Foreskin keratinocyte (primary cell): ENCODE measurements at places on chromosomes 11 and 22. TPM values are rescaled to one million over a fixed set of nuclear protein-coding genes. Genes with fewer than 3 reads are reported as not detected.

The SNX32 gene
- total RNA-seq: 0.07 and 0.11 TPM in 2 replicates

DNA sequence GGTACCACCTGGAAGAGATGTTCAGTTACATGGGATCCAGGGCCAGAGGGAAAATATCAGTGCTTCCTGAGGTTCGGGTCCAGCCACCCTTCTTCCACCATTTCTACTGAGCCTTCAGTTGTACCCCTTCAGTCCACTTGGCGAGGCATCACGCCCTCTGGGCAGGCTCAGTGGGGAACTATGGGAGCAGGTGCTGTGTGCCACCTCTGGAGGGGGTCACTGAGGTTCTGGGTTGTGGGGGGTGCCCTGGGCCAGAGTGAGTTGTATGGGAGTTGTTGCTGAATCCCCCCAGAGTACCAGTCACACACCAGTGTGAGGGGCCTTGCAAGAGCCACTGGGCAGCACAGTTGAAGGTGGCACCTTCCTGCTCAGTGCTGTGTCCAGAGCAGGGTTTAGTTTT is 2.7 kb upstream of the SREBF2 start:
- no peak for DNase-seq

GRCh38 chr11:108432783-108433182 is 34.5 kb downstream of the C11orf65 start:
- no peak for DNase-seq

GRCh38 chr11:44708009-44708408 is 18.8 kb upstream of the TSPAN18 start:
- no peak for DNase-seq

DNA sequence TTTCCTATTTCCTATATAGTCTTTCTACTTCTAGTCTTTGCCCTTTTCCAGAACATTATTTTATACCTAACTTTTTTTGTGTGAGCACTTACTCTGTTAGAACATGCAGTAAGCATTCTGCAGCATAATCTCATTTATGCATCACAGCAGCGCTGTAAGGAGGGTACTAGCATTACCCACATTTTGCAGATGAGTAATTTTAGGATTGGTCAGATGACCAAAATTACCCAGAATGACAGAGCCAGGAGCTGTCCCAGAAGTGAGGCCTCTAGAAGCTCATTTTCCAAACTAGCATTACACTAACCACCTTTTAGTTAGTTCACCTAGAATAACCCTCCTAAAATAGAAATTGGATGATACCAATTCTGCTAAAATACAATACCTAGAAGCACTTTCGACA is 47.1 kb upstream of the ARHGAP32 start:
- DNase-seq: no peak
